Coronary artery (tissue), 2 donors: ENCODE measurements at places on chromosomes 5 and 9.

DNA sequence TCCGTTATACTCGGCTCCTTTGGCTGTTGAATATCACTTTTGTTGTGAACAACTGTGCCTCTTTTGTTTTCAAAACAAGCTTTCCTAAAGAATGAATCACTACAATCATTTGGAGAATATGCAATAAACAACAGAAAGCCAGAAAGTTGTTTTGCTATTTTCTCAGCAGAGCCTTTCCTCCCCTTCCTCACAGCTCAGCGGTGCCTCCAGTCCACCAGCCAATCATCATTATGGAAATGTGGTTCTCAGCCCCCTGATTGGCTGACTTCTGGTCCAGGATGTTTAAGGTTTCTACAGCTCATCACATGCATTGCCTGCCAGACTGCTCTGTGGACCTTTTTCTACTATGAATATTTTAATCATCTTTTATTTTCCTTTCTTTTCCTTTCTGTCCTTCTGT is 9.1 kb upstream of the ZNF608 start:
- no peak for DNase-seq

DNA sequence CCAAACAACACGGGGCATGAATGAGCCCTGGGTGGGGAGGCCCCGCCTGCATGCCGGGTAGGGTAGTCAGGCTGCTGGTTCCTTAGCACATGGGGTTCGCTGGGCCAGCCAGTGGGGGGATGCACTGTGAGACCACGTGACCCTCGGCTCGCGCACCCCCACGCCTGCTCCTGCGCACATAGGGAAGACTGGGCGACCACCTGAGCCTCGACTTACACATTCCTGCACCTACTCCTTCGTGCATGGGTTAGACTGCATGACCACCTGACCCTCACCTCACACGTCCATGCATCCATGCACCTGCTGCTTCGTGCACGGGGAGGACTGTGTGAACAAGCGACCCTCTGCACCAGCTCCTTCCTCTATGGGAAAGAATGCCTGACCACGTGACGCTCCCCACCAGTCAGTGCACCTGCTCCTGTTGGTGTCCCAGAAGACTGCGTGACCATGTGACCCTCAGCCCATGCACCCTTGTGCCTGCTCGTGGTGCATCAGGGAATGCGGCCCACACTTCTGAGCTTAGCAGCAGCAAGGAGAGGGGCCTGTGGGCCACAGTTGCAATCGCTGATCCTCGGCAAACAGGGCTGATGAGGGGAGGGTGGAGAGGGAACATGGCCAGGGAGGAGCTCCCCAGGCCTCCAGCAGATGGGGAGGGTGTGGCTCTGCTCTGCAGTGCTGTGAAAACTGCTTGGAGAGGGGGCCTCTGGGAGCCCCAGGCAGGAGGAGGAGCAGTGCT is 18.1 kb downstream of the LPCAT1 start:
- DNase-seq = no peak

DNA sequence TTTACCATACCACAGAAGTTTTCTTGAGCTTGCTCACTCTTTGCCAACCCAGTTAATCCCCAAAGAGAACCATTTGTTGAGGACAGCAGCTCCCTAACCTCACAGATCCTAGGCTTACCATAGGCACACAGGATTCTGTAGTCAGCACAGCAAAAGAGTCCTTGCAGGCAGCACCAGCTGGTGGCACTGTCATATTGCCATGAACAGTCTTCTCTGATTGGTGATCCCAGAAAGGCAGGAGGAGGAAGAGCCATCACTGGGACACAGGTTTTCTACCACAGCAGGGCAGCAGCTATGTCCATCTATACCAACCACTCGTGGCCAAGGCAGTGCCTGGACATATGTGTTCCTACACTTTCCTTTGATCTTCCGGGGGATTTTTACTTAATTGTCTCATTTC is 297.1 kb upstream of the CD180 start:
- no peak for DNase-seq

DNA sequence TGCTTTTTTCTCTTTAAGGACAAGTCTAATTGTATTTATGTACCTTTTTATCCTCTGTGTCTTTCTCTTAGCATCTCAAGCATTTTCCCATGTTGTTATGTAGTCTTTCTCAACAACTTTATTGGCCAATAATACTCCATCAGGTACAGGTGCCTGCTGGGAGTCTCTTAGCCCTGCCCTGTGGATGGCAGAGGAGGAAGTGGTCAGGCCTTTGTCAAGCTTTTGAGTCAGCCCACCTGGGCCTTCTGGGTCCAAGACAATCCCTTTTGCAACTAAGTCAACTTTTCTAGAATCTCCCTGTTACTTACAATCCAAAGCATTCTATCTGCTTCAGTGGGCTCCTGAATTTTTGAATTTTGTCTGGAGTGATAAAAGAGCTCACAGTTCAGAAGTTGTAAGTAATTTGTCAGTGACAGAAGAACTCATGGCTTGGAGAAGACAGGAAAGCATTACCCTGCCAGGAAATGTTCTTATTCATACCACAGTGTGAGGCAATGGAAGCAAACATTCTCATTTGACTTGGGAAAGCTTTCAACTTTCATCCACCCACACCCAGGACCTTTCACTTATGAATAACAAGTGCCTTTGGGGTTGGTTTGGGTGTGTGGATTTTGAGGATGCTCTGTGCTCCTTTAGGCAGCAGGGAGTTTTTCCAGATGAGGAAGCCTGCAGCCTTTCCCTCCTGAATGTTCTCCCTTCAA is 200.0 kb upstream of the S1PR3 start:
- no peak for DNase-seq

DNA sequence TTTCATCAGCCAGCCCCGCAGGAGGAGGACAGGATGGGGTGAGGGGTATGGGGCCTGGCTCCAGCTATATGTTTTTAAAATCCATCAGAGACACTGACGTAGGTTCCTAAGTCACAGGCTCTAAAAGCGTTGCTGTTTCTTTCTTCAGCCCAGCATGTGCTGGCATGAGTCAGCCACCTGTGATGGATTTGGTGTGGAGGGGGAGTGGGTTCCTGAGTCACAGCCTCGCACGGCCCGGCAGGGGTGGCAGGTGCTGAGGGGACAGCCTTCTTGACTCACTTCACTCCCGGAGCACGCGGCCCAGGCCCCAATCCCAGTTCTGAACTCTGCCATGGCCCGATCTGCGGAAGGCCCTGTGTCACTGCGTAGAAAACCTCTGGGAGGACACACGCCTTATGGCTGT is 38.8 kb upstream of the RPL26L1 start:
- DNase-seq = no peak

DNA sequence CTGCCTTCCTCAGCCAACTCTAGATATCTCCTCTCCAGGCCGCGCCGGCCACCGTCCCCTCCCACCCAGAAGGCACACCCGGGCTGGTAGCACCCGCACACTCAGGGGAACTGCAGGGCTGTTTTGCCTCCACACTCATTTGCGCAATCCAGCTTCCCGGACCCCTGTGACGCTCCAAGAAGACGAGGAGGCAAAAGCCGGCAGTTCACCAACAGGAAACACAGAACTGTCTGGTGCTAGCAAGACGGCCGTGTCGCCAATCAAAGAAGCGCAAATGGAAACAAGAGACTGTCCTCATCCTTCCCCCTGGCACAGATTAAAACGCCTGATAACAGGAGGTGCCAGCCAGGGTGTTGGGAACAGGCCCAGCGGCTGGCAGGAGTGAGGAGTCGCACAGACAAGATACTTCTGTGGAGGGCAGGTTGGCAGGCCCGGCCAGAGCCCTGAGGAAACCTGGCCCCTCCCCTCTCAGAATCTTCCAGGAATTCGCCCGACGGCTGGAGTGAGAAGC is 7.8 kb downstream of the AGPAT2 start:
- DNase-seq = no peak

- DNase-seq = no peak
Observed at GRCh38 chr9:2043243-2043642, 28.1 kb downstream of the SMARCA2 start.

DNA sequence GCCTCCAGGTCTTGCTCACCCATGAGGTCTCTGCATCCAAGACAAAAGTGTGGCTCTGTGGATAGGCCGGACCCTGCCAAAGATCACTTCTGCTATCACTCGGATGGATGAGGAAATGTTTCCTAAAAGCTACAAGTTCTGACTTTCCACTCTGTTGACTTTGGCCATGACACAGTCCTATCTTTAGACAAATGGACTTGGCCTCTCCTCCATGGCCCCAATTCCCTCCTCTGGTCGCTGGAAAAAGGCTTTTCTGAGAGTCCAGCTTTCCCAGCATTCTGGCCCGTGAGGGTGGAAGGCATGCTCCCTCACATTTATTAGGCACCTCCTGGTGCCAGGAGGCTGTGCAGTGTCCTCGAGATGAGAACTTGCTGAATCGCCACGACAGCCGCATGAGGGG is 83.1 kb downstream of the COL27A1 start:
- DNase-seq = peak; percentile 80

DNA sequence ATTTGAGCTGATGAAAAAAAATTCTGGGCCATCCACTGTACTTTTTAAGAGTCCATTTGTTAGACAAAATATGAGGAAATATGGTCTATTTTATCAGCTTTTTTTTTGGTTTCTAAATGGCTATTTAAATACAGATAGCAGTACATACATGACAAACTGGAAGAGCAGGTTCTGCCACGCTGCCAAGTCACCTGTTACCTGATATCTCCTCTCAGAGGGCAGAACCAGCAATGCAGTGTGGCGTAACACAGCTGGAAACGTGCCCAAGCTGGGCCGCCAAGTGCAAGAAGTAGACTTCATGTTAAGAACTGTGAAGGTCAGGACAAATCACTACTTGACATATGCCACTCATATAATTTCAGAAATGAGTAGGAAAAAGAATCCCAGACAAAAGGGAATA is 8.1 kb downstream of the MCIDAS start:
- no peak for DNase-seq

DNA sequence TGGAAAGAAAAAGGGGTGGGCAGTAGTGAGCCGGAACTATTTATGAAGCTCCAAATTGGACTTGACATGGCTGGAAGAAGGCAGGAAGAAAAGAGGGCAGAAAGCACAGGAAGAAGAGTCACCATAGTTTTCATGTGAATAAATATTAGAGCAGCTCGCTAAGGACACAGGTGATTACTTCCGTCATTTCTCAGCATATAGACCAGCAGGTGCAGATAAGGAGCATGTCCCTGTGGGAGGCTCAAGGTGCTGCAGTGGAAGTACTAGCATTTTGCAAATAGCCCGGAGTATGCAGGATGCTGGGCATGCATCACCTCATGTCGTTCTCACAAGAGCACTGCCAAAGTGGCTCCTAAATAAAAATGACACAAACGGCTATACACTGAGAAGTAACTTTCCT is 71.3 kb upstream of the HTR4 start:
- DNase-seq = no peak

- peak; percentile 71 for DNase-seq
Observed at GRCh38 chr5:170552621-170553115, 48.8 kb downstream of the KCNIP1 start.

DNA sequence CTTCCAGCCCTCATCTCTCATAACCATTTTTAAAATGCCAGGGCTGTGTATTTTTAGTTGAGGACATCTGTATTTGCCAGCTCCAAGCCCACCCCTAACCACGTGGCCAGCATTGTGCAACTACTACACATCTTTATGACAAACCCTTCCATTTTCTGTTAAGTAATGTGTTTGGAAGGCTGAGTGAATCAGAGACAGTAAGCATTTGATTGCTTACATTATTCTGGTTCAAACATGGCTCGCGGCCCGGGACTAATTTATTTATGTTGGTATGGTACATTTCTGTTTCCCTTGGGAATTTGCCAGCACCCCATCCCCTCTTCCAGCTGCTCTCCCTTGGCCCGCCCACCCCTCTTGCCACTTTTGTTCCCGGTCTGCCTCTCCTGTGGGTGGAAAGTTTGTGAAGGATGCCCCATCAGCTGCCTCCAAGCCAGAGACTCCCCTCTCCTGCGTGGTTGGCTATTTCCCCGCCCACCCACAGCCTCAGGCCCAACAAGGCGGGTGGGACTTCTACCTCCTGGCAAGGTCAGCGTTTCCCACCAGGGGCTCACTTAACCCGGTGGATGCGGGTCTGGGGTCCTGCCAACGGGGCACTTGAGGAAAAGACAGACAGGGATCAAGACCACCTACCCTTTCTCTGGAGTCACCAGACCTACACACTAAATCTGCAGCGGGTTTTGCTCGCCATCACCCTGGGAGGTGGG is 162.2 kb downstream of the HSD17B3 start:
- peak; percentile 85 for DNase-seq

DNA sequence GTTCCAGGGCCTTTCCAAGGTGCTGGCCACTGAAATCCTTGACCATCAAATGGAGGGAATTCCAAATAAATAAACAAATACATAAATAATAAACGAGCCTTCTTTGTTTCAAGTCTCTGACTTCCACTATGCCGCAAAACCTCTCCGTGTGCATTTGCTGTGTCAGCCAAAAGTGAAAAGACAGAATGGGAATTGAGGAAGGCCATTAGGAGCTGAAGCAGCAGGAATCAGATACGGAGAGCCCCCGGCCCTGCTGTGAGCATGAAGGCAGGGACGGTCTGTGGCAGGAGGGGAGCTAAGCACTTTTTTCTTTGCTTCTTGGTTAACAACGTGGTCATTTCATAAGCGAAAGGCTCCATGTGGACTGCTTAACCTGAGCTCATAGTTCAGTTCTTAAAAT is 26.1 kb downstream of the PLPPR1 start:
- no peak for DNase-seq

GRCh38 chr9:124477648-124478285 is 27.5 kb downstream of the ADGRD2 start:
- DNase-seq = no peak

DNA sequence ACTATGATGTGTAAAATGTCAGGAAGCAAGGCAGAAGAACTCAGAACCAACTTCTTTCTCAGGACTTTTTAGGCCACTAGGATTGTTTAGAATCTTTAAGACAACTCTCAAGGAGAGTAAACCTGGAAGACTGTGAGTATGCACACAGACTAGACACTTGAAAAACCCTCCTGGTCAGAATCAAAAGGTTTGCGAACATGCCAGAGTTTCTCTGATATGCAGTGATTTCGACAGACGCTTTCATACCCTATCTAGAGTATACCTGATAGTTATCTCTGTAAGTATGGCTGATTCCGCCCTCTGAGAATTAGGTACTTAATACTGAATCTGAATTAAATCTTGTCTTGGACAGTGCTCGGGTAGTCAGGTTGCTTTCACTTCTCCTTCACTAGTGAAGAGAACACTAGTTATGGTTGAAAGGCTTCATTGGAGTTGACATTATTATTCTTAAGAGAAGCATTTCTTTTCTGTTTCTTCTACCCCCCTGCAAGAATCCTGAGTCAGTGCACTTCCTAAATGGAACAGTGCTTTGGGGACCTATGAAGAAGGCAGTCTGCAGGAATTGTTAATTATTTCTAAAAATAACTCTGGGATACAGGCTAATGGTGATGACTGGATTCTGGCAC is 158.1 kb downstream of the HACD4 start:
- DNase-seq = no peak
